Cardiac ventricle fibroblast (primary cell): ENCODE measurements at places on chromosomes 2 and 18. TPM values are rescaled to one million over a fixed set of nuclear protein-coding genes. Genes with fewer than 3 reads are reported as not detected.

Gene CYRIA
- 2.9 and 3.1 TPM in 2 replicates for total RNA-seq

Gene BOK
- 56.0 and 61.0 TPM in 2 replicates for total RNA-seq

Gene ARL4C
- total RNA-seq, result 3.4 and 5.2 TPM in 2 replicates

Gene GPR39
- 0.06 and 0.34 TPM in 2 replicates for total RNA-seq

Gene ARHGAP28
- total RNA-seq, result 15.7 and 21.3 TPM in 2 replicates

Gene HOXD10
- not detected in 2 replicates for total RNA-seq

Gene GALNT5
- total RNA-seq, result 10.0 and 11.3 TPM in 2 replicates

Gene OXER1
- not detected in 2 replicates for total RNA-seq

Gene ELAC1
- total RNA-seq, result 4.2 and 7.9 TPM in 2 replicates

Gene VSNL1
- not detected in 2 replicates for total RNA-seq

Gene ABCG8
- not detected in 2 replicates for total RNA-seq

Gene SMYD1
- total RNA-seq, result not detected in 2 replicates

Gene POTEC
- total RNA-seq, result not detected in 2 replicates

Gene FTCDNL1
- not detected in 2 replicates for total RNA-seq

Gene LBX2
- 3.2 TPM in 2 replicates for total RNA-seq

Gene NOL4
- not detected in 2 replicates for total RNA-seq

Gene UCN
- 1.1 and 1.2 TPM in 2 replicates for total RNA-seq

Gene AOX1
- total RNA-seq, result 104 and 109 TPM in 2 replicates

Gene SERPINB8
- 2.1 and 6.9 TPM in 2 replicates for total RNA-seq

Gene TIGD1
- 1.4 and 3.2 TPM in 2 replicates for total RNA-seq

Gene REEP1
- not detected in 2 replicates for total RNA-seq

Gene RAD51AP2
- total RNA-seq, result not detected in 2 replicates

Gene RGPD4
- total RNA-seq, result not detected in 2 replicates

Gene KLHL30
- 0.06 TPM in 1 of 2 replicates, not detected in the other for total RNA-seq

Gene TMSB10
- 7,729 and 8,452 TPM in 2 replicates for total RNA-seq

Gene STON1
- total RNA-seq, result 17.0 and 18.0 TPM in 2 replicates

Gene ANKRD62
- total RNA-seq, result not detected in 2 replicates

Gene IL1F10
- not detected in 2 replicates for total RNA-seq

Gene XDH
- not detected in 2 replicates for total RNA-seq

Gene DNAH6
- total RNA-seq, result 0.10 TPM in 1 of 2 replicates, not detected in the other

Gene TDRD15
- not detected in 2 replicates for total RNA-seq

Gene IGFBP2
- 32.7 and 33.9 TPM in 2 replicates for total RNA-seq
